ENCODE measurements at places on chromosomes 5 and 9.

GRCh38 chr9:100774962-100775361, 197.1 kb downstream of the CAVIN4 start:
- DNase-seq: no peak

- DNase-seq: no peak
These were observed 72.5 kb upstream of the CACNA1B start for GRCh38 chr9:137804908-137805630.

DNA sequence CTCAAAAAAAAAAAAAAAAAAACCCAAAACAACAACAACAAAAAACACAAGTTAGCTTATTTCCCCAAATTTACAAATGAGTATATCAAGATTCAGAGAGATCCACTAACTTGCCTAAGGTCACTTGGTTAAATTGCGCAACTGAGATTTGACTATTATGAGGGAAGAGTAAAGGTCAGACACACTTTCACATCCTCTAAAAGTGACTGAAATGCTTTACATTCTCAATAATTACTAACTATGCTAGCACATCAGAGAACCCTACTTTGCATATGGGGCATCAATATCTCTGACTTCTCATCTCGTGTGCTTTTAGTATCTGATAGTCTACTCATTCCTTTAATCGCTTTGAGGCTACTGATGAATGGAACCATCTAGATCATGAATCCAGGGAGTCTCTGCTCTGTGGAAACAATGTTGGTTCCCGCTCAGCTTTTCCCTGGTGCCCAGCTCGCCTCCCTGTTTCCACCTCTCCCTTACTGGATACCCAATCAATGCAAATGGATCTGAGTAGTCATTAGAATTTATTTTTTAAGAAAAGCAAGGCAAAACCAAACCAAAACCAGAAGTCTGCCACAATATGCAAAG, 182.1 kb upstream of the TRIM32 start:
- DNase-seq: no peak

GRCh38 chr9:113934167-113934828, 58.2 kb downstream of the ZNF618 start:
- peak; percentile 36 for DNase-seq
